ENCODE measurements at places on chromosomes 2 and 18.
A peak's percentile ranks its signal among the peaks of the same experiment; 100 is the strongest.

- DNase-seq = no peak
Observed at GRCh38 chr2:45132551-45132950, 123.3 kb upstream of the SIX2 start.

GRCh38 chr18:63907664-63908063, at the start of gene SERPINB10:
TSS of gene SERPINB10 (plus strand) at chr18:63907958. CDS start at chr18:63915511, 7,553 bp downstream.
- no peak for DNase-seq

- DNase-seq = no peak
Observed at GRCh38 chr2:150332383-150332782, 155.1 kb downstream of the RND3 start.

DNA sequence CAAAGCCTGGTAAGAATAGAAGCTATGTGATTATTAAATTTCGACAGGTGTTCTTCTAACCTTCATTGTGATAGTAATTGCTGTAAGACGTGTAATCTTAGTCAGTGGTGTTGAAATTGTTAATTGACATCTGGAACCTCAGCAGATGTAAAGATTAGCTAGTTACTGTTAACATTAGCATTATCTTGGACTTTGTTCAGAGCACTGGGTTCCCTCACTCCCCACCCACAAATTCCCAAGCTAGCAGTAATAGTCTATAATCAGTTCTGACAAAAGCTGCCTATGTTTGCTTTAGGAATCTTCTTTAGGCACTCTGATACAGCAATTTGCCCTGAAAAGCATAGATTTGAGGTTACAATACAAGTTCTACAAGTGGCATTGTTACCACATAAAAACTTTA, 233.7 kb downstream of the EN1 start:
- DNase-seq = no peak

DNA sequence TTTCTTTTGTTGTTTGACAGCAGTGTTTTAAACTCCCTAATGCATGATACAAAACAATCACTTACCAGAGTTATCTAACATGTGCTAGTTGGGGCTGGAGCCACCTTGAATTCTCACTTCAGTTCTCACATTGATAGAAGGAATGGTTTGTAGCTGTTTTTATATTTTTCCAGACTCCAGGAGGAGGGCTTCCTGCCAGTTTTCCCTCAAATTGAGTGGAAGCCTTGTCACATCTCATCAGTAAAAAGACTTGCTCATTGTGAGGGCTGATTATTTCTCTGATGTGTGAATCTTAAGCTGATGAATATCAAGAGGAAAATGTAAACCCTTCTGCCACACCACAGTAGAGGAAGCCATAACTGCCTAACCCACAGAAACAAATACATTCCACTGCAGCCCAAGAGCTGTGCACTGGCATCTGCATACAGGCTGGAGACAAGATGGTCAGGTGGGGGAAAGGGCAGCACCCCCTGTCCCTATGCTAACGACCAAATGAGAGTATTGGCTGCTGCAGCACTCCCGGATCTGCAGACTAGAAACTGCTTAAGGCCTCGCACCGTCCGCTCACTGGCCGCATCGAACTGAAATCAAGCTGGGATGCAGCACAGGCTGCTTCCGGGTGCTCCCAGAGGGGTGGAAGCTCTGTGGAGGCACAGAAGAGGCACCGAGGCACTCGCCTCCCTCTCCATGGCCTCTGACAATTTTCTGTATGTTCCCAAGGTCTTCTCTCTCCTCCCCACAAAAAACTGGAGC, 73.7 kb upstream of the TPO start:
- DNase-seq = no peak

GRCh38 chr2:38945911-38946310, 56.2 kb downstream of the ARHGEF33 start:
- DNase-seq = no peak

GRCh38 chr18:53489266-53489665, 735.2 kb downstream of the MBD2 start:
- DNase-seq = no peak

- DNase-seq = no peak
Observed at GRCh38 chr2:169254774-169255173, 107.6 kb downstream of the LRP2 start.

GRCh38 chr18:77366720-77367641, 117.3 kb downstream of the GALR1 start:
- peak; percentile 57 for DNase-seq

DNA sequence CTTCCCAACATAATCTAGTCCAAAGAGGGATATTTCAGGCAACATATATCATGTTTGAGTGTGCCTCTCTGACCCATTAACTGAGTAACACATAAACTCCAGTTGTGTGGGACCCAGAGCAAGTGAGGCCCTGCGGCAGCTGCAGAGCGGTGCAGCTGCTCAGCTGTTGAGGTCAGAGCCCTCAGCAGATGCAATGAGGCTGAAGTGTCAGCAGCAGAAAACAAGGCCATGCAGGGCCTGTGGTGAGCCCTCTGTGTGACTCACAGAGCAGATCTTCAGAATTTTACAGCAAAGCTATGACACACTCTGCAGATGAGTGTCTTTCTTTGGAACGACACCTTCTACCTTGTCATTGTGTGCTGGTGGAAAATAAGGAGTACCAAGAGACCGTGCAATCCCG, 168.5 kb downstream of the CBLN2 start:
- peak; percentile 36 for DNase-seq

- DNase-seq = no peak
Observed at GRCh38 chr2:150606380-150607060, 119.1 kb upstream of the RND3 start.

- DNase-seq = no peak
Observed at GRCh38 chr2:155766342-155767115, 566.0 kb downstream of the NR4A2 start.

GRCh38 chr18:44701227-44701626, 20.5 kb downstream of the SETBP1 start:
- DNase-seq = no peak

- DNase-seq = no peak
Observed at GRCh38 chr2:118845522-118846441, 1.7 kb downstream of the EN1 start.

DNA sequence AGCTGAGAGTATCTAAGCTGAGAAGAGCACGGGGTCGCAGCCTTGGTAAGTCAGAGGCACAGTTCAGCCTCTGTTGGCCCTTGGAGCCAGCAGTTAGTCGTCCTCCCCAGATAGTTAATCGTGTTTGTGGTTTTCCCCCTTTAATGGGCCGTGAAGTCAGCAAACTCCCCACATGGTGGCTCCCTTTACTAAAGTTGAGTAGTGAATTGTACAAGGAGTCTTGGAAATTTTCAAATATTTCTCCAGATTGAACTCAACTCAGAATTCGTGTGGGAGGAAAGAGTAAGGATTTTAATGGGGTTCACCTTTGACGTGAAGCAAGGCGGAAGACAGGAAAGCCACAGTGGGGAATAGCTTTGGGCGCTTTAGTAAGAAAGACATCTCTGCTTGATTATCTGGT, 2.4 kb upstream of the ADCYAP1 start:
- DNase-seq = peak; percentile 45

GRCh38 chr2:241011751-241012510, 13.5 kb downstream of the SNED1 start:
- no peak for DNase-seq

- DNase-seq = no peak
Observed at GRCh38 chr2:227360351-227360750, 18.8 kb downstream of the TM4SF20 start.

DNA sequence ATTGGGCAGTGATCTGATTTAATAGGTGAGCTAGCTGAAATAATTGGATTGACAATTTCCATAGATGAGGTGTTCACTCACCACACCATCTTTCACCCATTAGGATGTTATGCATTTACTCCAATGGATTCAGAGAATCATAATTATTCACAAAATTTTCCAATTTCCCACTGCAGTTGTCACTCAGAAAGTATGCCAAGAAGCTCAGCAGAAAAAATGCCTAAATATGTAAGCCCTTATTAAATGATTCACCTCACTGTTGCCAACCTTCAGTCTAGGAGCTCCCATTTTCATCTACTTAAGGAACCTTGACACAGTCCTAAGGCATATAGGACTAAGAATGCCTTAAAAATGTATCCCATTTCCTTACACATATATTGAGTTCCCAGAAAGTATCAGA, 94.3 kb downstream of the MBD2 start:
- no peak for DNase-seq
